Stimulated activated CD4-positive, alpha-beta T cell treated with anti-CD3 and anti-CD28 coated beads, TNF-alpha, amount 100 ng/mL, for 1 hour (primary cell): ENCODE measurements at places on chromosomes 3 and 15.

GRCh38 chr3:58585994-58586393, 8.8 kb upstream of the FAM107A start:
- DNase-seq = no peak

DNA sequence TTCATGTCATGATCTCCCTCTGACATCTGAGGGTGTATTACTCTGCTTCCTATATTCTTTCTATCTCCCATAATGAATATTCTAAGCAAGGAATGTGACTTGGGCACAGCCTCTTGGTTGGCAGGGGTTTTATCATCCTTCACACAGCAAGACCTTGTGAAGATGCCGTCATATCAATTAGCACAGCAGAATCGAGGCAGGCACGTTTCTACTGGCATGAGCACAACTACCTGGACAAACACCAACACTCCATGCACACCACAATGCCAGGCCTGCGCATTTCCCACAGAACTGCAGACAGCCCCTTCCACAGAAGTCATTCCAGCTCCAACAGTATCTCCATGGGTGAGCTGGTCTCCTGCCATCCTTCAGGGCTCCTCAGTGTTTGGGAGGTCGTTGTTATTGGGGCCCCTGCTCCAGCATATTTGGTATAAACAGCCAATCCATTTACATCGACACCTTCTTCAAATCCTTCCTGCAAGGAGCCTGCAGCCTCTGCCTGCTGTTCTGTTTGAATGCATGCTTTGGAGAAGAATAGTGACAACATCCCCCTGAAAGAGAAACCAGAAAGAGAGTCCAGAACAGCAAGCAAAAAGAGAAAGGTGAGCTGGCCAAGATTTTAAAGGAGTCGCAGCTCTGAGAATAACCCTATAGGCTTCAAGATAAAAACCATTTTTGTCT, 275.5 kb downstream of the SHOX2 start:
- no peak for DNase-seq

GRCh38 chr3:139534992-139535879, 4.3 kb downstream of the RBP1 start:
- no peak for DNase-seq

GRCh38 chr15:73881579-73882320, 8.4 kb downstream of the TBC1D21 start:
- no peak for DNase-seq

DNA sequence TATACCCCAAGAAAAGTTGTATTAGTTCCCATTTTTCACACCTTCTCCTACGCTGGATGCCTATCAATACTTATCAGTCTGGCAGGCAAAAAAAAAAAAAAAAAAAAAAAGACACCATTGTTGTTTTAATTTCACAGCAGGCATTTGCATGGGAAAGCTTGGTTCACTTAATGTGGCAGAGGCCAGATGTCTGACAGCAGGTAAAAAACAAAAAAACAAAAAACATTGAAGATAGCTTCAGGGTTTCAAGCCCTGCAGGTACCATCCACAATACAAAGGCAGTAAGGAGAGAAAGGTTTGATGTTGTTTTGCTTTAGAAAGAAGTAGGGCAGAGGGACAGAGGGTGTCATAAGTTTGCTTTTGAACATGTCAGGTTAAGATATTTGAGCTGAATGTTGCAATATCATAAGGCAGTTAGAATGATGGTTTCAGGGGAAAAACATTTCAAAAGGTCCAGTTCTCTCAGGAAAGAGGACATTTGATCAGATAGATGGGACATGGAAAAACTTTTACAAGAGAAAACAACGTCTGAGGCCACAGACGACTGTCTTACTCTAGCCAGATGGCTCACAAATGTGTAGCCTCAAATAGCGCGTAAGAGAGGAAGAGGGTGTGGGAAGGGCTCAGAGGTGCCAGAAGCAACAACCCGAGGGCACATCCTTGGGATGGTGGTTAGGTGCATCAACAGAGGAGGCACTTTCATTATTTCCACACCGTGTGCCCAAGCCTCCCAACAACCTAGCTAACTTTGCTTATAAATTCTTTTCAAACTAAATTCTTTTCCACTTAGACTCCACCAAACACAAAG, 25.7 kb downstream of the PCOLCE2 start:
- no peak for DNase-seq

- no peak for DNase-seq
These were observed 42.3 kb upstream of the ROPN1 start for GRCh38 chr3:124034016-124034843.

GRCh38 chr3:168273917-168274316, 178.2 kb upstream of the GOLIM4 start:
- no peak for DNase-seq

GRCh38 chr3:138463724-138464490, 29.5 kb downstream of the ESYT3 start:
- no peak for DNase-seq

DNA sequence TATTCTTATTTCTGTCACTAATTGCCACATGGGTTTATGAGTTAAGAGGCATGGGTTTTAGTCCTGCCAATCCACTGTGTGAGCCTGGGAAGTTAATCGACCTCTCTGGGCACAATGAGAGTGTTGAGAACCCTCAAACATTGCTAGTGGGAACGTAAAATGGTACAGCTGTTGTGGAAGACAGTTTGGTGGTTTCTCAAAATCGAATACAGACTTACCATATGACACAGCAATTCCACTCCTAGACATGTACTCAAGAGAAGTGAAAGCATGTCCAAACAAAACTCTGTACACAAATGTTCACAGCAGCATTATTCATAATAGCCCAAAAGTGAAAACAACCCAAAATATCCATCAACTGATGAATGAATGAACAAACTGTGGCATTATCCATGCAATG, 5.7 kb upstream of the GNB5 start:
- no peak for DNase-seq

DNA sequence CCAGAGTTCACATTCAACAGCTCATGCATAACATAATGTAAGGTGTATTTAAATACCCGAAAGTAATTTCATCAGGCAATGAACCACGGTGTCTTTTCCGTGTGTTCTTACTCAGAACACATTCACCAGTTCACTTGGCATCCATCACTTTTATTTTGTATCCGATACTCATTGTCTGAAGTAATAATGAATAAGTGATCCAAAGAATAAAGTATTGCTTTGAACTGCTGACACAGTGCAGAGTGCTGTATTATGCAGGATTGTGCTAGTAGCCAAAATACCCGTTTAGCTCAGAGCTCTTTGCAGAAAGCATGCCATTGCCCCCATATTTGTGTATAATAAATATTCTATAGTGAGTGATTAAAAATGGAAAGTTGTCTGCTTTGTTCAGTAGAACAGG, 460.9 kb upstream of the KCNMB2 start:
- no peak for DNase-seq

GRCh38 chr3:192957441-192958021, 39.9 kb upstream of the MB21D2 start:
- DNase-seq = no peak

DNA sequence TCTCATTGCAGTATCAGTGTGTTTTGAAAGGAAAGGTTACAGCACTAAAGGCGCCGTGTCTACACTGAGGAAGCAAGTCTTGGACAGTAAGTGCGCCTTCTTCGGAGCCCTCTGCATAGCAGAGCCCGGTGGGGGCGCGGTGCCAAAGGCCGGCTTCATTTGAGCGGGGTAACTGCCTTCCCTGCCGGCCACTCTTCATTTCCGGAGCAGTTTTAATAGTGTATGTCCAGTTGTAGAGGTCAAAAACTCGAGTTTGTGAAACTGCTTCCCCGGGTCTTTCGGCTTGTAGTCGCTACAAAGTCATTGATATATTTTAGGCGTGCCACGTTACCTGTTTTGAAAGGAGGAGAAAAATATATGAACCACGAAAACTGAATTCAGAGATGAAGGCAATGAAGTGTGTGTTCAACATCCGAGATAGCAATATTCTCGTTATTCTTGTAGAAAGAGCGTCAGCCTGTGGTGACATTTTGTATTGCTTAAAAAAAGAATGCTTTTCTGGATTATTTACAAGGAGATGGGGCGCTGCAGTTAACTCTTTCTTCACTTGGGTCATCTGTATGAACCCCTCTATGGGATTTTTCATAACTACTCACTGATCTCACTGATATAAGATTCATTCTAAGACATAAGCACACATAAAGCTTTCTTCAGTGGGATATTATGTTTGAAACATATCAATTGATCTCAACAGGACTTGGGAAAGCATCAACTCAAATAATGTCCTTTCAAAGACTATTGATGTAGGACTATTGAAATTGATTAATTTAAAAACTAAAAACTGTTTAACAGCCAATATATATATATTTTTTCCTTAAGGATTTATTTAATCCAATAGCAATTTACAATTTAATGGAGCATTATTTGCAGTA, 3.0 kb downstream of the ALCAM start:
- peak; percentile 16 for DNase-seq

DNA sequence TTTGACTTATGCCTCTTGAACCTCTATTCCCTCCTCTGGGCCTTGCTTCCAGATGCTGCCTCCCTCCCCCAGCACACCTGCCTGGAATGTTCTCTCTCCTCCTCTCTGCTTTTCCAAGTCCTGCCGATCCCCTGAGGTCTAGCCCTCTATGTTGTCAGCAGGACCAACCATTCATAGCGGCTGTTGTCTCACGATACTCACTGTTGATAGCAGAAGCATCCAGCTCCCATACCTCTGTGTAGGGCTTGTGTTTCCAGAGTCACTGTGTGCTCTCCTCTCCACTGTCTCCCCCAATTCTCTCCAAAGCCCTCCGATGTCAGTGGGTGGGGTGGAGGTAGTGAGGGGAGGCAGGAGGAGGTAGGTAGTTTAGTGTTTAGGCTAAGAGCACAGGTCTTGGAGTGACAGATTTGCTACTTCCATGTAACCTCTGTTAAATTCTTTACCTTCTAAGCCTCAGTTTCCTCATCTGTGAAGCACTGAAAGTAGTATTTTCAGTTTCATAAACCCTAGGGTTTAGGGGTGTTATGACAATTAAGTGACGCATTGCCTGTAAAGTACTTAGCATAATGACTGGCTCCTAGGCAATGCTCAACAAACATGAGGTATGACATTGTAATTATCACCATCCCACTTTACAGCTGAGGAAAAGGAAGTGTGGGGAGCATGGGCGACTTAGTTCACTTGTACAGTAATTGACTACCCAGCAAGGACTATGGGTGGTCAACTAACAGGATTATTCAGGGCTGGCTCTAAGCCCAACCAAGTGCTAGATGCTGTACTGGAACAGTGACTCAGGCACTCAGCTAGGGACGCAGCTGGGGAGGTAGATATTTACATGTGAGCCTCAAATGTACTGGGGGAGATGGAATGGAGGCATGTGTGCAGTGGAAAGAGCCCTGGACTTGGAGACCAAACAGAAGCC, 122.8 kb downstream of the CACNA1D start:
- no peak for DNase-seq

DNA sequence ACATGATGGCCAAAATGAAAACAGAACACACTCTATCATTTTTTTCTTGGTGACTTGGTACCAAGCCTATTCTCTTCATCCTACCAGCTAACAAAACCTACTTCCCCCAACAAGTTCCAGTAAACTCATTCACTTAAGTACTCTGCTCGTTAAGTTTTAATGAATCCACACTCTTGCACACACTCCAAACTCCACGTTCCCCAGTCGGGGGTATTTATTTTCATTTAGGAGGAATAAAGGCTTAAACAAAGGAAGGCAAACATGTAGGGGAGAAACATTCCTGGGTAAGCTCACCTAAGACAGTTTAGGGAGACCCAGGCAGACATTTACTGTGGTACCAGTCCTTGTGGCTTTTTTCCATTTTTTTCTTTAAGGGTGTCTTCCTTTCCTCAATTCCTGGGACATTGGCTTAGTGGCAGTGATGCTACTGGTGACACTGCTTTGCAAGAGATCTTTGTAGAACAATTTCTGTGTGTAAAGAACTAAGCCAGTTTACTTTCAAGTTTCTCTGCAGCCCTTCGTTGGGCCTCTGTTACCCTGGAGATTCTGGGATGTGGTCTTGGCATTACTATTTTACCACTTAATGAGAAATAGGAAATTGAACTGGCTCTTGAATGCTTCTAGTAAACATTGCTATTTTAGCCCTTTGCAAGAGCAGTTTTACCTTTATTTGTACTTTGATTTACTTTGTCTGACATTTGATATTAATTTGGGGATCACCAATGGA, 117.3 kb upstream of the C15orf61 start:
- DNase-seq = no peak

DNA sequence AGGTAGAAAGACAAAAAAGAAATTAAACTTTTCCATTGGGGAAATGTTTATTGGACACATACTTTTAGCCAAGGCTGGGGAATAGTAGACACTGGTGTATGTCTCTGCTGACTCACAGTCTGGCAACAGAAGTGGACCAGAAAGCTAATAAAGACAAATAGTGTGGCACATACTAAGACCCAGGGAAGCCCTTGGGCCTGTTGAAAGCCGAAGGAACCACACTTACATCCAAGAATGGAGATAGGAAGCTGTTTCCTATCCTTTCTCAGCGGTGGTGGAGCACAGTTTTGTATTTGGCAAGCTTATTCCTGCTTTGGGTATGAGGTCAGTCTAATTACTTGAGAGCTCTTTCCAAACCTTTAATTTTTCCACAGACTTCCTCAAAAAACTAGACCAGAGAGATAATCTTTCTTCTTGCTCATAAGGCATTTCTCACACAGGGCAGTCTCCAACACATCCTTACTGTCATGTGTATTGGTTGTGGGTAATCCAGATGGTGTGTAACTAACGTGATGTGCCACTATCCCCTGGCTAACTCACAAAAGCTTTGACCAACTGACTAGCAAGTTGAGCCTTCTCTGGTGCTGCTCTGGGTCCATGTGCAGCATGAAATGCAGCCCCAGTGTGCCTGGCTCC, 279.1 kb upstream of the IGF1R start:
- DNase-seq = no peak

DNA sequence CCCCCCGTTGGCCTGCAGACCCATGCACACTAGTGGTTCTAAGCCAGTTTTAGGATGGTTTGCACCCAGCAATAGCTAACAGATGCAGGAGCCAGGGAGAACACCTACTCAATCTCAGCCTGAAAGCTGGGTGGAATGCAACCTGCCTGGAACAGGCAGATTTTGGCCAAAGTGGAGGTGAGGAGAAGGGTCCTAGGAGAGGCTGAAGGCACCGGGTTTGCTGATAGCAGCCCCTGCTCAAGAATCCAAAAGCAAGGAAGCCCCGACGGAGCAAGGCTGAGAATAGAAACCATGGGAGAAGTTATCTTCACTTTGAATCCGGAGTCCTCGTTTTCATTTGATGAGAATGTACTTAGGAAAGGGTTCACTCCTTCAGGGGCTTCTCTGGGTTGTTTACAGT, 9.9 kb downstream of the RRP9 start:
- DNase-seq = no peak

DNA sequence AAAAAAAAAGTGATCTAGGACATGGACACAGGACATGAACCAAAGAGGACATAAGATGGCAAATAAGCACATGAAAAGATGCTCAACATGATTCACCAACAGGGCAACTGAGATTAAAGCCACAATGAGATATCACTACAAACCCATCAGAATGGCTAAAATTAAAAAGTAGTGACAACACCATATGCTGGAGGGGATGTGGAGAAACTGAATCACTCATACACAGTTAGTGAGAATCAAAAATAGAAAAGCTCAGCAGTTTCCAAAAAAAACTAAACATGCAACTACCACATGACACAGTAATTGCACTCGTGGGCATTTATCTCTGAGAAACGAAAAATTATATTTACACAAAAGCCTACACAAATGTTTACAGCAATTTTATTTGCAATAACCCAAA, 27.9 kb upstream of the ACKR4 start:
- DNase-seq = no peak
